ENCODE measurements at places on chromosomes 1 and 21.

GRCh38 chr1:71667216-71667615 is 586.4 kb upstream of the ZRANB2 start:
- DNase-seq, result no peak

- DNase-seq, result no peak
These were observed 6.3 kb upstream of the RSBN1 start for GRCh38 chr1:113818578-113818977.

DNA sequence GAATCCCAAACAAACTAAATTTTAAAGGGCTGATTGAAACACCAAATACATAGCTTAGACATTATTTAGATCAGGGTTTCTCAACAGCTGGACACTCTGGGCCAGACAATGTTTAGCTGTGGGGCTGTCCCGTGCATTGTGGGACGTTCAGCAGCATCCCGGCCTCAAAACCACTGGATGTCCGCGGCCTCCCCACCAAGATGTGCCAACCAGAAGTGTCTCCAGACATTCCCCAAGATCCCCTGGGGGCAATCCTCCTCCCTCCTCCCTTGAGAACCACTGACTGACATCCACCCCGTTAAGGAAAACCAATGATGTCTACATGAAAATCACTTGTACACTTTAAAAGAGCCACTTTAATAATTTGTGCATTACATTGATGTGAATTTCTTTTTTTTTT is 38.4 kb downstream of the CLSTN1 start:
- DNase-seq, result no peak

DNA sequence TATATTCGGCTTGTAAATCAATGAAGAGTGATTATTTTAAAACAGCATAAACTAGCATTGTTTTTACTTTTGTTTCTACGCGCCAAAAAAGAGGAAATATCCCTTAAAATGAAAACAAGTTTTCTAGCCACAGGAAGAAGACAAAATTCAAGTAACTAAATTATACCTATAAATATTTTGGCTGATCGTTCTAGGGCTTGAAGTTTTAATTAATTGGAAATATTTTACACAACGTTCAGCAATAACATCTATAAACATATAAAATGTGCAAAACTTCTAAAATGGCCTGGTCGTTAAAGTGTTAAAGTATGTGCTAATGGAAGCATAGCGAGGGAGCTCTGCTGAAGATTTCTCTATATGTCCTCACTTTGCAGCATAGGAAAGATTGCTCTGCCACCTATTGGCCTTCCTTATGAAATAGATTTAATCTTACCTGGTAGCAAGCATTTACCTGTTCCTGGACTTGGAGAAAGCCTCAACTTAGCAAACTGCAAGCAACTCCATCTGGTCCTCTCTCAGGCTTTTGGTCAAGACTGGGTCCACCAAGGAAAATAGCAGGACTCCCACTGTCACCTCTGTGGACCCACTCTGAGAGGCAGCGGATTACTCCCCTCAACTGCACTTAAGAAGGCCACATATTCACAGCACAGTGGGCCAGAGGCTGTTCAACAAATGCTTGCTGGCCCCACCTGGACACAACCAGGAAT is 351.3 kb upstream of the RUNX1 start:
- no peak for DNase-seq

DNA sequence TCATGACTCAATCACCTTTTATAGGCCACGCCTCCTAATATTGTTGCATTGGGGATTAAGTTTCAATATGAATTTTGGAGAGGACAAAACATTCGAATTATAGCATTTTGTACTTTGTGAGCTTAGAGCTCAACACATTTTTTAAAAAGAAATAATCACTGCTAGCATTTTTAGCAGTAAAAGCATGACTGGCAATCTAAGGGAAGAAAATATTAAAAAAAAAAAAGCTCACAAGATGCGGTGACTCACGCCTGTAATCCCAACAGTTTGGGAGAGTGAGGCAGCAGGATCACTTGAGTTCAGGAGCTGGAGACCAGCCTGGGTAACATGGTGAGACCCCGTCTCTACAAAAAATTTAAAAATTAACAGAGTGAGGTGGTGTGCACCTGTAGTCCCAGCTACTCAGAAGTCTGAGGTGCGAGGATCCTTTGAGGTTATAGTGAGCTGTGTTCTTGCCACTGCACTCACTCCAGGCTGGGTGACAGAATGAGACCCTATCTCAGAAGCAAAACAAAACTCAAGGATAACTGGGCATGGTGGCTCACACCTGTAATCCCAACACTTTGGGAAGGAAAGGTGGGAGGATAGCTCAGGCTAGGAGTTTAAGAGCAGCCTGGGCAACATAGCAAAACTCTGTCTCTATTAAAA is 28.8 kb upstream of the DIPK1A start:
- no peak for DNase-seq

All from stimulated activated CD4-positive, alpha-beta T cell treated with anti-CD3 and anti-CD28 coated beads, Interleukin-12 subunit alpha, Interleukin-12 subunit beta, amount 100 ng/mL, for 4 hours (primary cell).